ENCODE measurements at places on chromosomes 4 and X. TPM values are rescaled to one million over a fixed set of nuclear protein-coding genes. Genes with fewer than 3 reads are reported as not detected.

KANTR gene
- 3.7 TPM for total RNA-seq

PPP2R2C gene
- total RNA-seq: 0.60 TPM

UBE2A gene
- 16.3 TPM for total RNA-seq

IL1RAPL2 gene
- not detected for total RNA-seq

DNA sequence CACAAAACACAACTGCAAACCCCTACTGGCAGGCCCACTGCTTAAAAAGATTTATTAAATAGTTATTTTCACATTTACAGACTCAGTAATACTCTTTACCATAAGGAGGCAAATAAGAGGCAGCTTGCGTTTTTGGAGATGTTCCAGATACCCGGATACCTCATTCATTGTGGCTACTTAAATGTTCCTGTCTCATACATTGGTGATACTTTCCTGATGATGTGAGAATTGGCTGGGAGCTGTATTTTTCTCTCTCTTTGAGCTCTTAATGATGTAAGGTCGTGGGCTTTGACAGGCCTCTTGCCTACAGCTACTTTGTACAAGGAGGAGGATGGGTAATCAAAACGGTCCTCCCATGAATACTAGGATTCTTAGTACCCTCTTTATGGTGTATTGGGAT, 101.5 kb downstream of the AKAP4 start:
- DNase-seq: no peak

GRCh38 chr4:113292371-113293042, 243.1 kb downstream of the ANK2 start:
- DNase-seq: no peak

DNA sequence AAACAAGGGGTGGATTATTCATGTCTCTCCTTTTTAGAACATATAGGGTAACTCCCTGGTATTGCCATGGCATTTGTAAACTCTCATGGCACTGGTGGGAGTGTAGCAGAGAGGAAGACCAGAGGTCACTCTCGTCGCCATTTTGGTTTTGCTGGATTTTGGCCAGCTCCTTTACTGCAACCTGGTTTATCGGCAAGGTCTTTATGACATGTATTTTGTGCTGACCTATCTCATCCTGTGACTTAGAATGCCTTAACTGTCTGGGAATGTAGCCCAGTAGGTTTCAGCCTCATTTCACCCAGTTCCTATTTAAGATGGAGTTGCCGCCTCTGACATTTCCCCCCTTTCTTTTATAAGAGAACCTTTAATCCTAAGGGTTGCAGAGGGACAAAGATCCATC, 45.8 kb downstream of the MGST2 start:
- peak; percentile 22 for DNase-seq

- peak; percentile 33 for DNase-seq
Measured at GRCh38 chrX:68684291-68684918, 36.9 kb downstream of the STARD8 start.

GRCh38 chr4:126458993-126459392, 1144.2 kb downstream of the FAT4 start:
- no peak for DNase-seq

GRCh38 chrX:102652031-102652688, 877 bp downstream of the GPRASP1 start:
- DNase-seq: peak; percentile 44

- no peak for DNase-seq
Measured at GRCh38 chr4:187576751-187577150, 418.8 kb upstream of the ZFP42 start.

DNA sequence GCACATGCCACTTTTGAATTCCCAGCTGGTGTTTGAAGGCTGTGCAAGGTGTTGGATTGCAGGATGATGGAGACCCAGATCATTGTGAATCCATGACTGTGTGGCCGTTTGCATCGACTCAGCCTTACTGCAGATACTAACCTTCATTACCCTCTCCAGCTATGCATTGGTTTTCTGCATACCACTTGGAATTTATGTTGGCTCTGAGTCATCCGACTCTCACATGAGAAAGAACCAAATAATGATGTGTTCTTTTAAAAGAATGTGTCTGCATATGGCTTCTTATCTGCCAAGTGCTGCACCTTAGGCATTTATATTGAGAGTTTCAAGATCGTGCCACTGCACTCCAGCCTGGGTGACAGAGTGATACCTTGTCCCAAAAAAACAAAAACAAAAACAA, 106.7 kb upstream of the PRKX start:
- peak; percentile 3 for DNase-seq

DNA sequence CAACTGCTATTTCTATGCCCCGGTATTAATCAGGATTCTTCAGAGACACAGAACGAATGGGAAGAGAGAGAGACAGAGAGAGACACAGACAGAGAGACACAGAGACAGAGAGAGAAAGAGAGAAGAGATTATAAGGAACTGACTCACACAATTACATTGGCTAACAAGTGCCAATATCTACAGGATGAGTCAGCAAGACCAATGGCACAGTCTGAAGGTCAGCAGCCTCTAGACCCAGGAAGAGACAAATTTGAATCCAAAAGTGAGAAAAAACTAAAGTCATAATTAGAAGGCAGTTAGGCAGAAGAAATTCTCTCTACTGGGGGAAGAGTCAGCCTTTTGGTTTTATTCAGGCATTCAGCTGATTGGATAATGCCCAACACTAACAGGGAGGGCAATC, 187.3 kb downstream of the MAB21L2 start:
- peak; percentile 58 for DNase-seq

DNA sequence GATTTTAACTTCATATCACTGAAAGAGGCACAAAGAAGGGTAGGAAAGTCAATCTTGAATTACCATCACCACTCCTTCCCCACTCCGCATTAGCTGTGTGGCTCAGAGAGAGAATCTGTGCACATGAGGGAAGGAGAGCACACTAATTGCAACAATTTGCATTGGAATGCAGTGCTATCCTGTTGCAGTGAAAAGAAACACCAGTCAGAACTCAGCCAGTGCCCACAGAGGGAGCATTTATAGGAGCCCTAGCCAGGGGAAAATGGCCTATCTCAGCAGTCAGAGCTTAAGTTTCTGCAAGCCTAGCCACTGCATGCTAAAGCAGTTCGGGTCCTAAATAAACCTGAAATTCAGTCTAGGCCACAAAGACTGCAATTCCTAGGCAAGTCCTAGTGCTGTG, 159.4 kb upstream of the AR start:
- no peak for DNase-seq

DNA sequence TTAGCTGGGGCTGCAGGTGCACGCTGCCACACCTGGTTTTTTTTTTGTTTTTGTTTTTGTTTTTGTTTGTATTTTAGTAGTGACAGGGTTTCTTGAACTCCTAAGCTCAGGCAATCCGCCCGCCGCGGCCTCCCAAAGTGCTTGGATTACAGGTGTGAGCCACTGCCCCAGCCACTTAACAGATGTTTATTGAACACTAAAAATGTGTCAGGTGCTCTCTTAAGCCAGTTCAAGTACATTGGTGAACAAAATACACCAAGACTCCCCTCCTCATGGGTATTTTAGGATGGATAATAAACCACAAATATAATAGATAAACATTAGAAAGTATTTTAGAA, 69.9 kb downstream of the TRAPPC11 start:
- no peak for DNase-seq

DNA sequence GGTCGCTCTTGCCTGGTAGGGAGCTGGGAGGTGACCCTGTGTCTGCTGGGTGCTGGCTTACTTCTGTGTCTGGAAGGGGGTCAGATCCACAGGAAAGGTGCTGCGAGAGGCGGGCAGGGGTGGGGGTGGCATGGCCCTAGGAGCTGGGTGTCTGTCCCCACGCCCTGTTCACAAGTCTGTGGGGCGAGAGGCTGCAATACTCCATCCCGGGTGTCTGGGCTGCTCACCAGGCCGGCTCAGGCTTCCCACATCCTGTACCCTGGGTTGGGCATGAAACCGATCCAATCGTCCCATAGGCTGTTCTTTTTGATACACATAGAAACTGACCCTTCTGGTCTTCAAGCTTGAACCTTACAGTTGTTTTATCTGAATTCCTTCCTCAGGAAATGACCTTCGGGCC, 993 bp upstream of the CTAG2 start:
- DNase-seq: no peak

Data from lung microvascular endothelial cell (primary cell).